ENCODE measurements at places on chromosomes 2 and 18. TPM values are rescaled to one million over a fixed set of nuclear protein-coding genes. Genes with fewer than 3 reads are reported as not detected.

DNA sequence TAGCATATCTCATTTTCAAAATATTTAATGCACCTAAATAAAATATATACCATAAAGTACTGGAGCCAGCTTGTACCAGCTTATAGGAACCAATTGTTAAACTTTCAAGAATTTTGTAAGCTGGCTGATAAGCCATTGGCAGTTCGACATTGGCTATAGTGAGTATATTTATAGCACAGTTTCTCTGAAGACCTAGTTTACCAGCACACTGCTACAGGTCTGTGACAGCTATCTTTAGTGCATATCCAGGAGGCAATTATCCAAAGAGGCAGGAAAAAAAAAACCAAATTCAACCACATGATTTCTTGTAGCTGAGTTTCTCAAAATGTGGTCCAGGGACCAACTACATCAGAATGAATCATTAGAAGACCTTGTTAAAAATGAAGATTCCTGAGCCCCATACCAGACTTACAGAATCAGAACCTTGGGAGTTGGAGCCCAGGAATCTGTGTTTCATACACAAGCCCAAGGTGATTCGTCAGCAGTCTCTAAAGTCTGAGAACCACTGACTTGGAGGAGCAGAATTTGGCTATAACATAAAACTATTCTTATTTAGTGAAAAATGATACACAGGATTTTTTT is 279.0 kb upstream of the NRP2 start:
- no peak for DNase-seq
- no peaks in the 10 kb centered on the region for H3K4me1 ChIP-seq
- H3K36me3 ChIP-seq, result no peaks in the 10 kb centered on the region
- no peak overlapping the region for H3K4me3 ChIP-seq

- H3K27ac ChIP-seq, result no peak overlapping the region
- no peak for DNase-seq
- H3K27me3 ChIP-seq, result no peaks in the 10 kb centered on the region
- H3K4me3 ChIP-seq, result no peak overlapping the region
Measured at GRCh38 chr2:238638982-238639628, 208.8 kb upstream of the TWIST2 start.

DNA sequence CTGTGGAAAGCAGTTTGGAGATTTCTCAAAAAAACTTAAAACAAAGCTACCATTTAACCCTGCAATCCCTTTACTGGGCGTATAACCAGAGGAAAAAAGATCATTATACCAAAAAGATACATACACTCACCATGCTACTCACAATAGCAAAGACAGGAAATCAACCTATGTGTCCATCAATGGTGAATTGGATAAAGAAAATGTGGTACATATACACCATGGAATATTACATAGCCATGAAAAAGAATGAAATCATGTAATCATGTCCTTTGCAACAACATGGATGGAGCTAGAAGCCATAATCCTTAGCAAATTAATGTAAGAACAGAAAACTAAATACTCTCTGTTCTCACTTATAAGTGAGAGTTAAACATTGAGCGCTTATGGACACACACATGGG is 18.6 kb downstream of the ABCA12 start:
- no peaks in the 10 kb centered on the region for H3K4me1 ChIP-seq
- no peak overlapping the region for H3K27ac ChIP-seq
- no peak for DNase-seq
- H3K36me3 ChIP-seq, result no peaks in the 10 kb centered on the region
- no peaks in the 10 kb centered on the region for H3K27me3 ChIP-seq

GRCh38 chr2:53422979-53423378 is 344.6 kb upstream of the CHAC2 start:
- H3K27ac ChIP-seq, result no peak overlapping the region
- DNase-seq, result no peak
- no peak overlapping the region for H3K4me3 ChIP-seq
- no peaks in the 10 kb centered on the region for H3K27me3 ChIP-seq
- H3K4me1 ChIP-seq, result no peaks in the 10 kb centered on the region

DNA sequence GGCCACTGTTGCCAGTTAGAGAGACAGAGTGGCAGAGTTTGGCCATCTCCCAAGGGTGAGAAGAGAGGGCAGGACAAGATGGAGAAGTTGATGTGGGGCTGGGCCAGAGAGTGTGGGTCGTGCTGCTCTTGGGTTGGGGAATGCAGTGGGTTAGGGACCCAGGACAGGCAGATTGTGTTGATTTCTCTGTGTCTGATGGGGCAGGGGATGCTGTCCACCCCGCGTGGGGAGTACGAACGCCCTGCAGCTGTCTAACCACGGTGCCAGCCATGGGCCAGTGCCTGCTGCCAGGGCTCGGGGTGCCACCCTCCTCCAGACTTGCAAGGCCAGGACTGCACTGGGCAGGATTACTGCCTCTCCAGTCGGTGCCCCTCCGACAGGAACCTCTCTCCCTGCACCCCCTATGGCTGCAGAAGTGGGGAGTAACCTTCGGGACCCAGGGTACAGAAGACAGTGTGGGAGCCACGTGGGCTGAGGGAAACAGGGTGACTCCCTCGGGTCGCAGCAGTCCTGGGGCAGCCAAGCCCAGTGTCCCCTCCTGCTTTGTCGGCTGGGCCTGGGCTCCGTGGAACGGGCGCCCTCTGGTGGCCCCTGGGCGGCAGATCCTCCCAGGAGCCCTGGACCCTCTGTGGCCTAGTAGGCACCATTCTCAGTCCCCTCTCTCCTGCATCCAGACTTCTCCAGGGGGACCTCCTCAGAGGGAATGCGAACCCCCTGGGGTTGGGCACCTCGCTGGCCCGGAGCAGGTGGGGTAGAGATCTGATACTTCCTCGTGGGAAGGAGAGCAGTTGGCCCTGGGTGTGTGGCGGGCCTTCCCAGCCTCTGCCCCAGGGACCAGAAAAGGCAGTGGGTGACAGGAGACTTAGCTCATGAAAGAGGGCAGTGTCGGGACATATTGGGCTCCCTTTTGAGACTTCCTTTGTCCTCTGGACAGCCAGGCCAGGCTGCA is 2.7 kb downstream of the GPC1 start:
- H3K4me1 ChIP-seq, result peaks cover 12% of the 10 kb centered on the region
- H3K36me3 ChIP-seq, result no peaks in the 10 kb centered on the region
- H3K27me3 ChIP-seq, result peaks cover 22% of the 10 kb centered on the region
- no peak overlapping the region for H3K4me3 ChIP-seq
- peak; percentile 47 for DNase-seq

- H3K4me1 ChIP-seq, result no peaks in the 10 kb centered on the region
- no peaks in the 10 kb centered on the region for H3K36me3 ChIP-seq
- no peak overlapping the region for H3K4me3 ChIP-seq
- DNase-seq, result no peak
Measured at GRCh38 chr2:206220997-206221396, 53.5 kb upstream of the ZDBF2 start.

DNA sequence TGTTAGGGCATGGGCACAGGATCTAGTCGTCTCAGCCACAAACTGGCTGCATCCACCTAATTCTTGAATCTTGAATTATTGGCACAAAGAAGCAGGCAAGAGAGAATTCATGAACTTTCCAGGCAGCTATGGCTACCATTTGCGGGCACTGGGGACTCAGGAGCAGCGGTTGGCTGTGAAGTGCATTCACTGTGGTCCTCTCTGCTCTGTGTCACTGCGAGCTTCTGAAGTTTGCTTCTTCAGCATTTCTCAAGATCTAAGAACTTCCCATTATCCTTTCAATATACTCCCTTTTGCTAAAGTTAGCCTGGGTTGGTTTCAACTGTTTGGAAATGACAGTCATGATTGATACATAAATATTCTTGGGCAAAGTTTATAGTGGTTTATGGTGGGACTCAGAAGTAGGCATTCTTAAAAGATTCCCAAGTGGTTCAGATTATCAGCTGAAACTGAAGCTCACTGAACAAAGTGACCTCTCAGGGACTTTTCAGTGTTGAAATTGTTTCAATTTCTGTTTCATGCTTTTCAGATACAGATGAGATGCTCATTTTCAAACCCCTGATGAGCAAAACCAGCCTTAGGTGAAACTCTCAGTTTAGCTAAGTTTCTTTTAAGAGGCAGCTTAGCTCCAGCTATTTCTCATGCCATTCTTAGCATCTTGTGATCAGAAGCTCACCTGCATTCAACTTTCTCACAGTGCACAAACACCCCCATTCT is 1258.3 kb upstream of the GYPC start:
- H3K4me1 ChIP-seq, result no peaks in the 10 kb centered on the region
- H3K36me3 ChIP-seq, result no peaks in the 10 kb centered on the region
- H3K27me3 ChIP-seq, result no peaks in the 10 kb centered on the region
- H3K27ac ChIP-seq, result no peak overlapping the region
- no peak for DNase-seq

The CYTIP gene
- total RNA-seq, result 202 TPM

The CHRNG gene
- total RNA-seq, result not detected

Data from CD8-positive, alpha-beta memory T cell (primary cell).